ENCODE measurements at places on chromosomes 2 and 18.

DNA sequence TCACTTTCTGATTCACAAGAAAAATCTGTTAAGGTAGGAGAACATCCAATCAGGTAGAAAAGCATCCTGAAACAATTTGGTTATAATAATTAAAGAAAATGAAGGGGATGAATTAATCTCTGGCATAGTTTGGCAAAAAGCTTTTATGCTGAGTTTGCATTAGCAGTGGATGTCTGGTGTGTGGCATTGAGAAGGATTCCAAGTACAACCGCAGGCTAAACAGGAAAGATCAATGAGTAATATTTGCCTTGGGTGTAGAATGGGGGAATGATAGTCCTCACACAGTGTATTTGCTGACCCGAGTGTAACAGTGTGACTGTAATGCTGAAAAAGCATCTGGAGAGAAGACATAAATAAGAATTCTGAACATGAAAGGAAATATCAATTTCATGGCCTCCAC is 68.3 kb upstream of the SESTD1 start:
- DNase-seq: no peak

DNA sequence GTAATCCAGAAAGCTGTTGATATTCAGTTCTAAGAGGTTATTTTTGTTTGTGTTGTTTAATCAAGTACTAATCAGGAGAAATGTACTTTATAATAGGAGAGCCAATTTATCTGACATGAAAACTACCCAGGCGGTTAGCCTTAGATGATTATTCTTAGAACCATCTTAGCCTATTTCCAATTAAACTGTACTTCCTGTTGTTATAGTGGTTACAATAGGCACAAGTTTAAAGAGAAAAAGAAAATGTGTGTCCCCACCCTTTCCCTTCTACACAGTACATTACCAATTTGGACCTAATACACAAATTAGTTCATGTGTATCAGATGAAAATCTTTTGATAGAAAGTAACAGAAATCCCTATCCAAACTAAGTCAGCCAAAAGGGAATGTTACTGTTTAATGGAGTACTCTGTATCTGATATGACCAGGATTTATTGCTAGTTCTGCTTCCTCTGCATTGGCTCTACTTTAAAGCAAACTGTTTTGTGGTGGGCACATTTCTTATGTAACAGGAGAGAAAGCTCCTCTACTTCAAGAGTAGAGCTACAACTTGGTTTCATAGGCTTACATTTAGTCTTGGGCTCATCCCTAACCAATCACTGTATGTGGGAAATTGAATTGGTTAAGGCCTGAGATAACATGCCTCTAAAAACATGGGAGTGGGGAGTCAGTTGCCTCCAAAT is 217.9 kb downstream of the UBE2E3 start:
- DNase-seq: no peak

GRCh38 chr2:58479535-58480140 is 238.5 kb upstream of the FANCL start:
- no peak for DNase-seq

GRCh38 chr2:101249826-101250225 is 2.9 kb upstream of the CNOT11 start:
- no peak for DNase-seq

GRCh38 chr2:173076581-173077345 is 1.1 kb downstream of the MAP3K20 start:
- DNase-seq: no peak

GRCh38 chr2:25369876-25370275 is 28.2 kb upstream of the DNMT3A start:
- no peak for DNase-seq

- DNase-seq: no peak
These were observed 21.0 kb upstream of the INHBB start for GRCh38 chr2:120324933-120325332.

- DNase-seq: no peak
These were observed 702.4 kb upstream of the RAB6C start for GRCh38 chr2:129276978-129277584.

DNA sequence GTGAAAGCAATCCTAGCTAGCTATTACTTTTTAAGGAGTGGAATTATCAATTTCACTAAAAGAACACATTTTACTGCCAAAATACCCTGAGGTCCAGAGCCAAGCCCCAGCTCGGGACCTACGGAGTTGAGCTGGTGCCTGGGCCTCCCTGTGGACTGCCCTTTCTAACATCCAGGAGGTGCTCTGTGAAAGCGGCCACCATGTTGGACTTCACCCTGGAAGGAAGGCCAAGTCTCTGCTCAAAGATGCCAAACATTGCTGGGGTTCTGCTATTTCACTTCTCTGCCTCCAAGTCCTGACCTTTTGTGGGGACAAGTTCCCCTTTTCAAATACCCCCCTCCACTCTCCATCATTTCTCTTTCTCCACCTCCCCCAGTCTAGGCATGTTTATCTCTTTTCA is 498.7 kb upstream of the RAB6C start:
- no peak for DNase-seq

DNA sequence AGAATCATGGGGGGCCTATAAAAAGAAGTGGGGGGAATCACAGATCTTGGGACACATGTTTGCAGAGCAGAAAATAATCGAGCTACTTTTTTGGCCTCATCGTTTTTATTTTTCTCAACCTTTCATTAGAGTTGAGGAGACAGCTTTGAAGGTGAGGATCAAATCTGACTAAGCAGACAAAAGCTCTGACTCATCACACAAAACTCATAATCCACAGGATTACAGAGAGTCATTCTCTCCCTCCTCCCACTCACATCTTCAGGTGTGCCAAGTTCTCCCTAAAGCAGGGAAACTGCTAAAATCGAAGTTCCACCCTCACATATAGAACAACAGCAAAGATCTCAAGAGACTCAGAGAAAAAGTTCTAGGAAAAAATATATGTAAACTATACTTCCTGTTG is 15.6 kb downstream of the BAZ2B start:
- no peak for DNase-seq

DNA sequence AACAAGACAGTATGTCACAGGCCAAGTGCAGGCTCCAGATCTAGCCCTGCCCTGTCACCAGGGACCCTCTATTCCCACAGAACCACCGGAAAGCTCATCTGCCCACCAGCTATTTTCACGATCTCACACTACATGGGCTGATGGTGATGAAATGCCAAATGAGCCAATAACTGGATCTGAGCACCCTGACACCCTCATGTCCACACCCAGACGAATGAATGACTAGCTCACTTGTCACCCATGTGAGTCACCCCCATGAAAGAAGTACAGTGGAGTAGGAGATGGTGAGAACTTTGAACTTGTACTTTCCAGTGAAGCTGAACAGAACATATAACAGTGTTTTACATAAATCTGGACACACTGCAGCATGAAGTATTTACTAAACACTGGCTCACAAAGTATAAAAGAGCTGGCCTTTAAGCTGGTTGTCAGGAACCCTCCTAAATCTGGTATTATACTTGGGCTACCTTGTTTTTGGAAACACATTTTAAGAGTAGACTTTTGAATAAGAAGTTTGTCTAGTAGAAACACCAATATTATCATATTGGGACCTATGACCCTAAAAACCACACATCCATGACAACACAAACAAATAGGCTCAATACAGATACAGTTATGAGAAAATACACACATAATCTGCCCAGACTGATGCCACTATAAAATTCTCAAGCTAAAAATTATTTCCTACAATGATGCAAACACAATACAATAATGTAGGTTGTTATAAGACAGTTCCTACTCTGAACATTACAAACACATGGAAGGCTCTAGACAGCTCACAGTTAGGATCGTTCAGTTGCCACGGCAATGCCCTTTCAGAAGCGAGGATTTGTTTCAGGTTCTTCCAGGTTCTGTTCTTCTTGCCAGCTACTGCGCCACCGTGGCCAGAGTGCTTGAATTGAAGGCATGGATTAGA is 19.0 kb downstream of the INO80C start:
- DNase-seq: peak; percentile 75

GRCh38 chr2:142044197-142044596 is 86.6 kb downstream of the LRP1B start:
- DNase-seq: no peak

- peak; percentile 32 for DNase-seq
These were observed 57.3 kb downstream of the IRS1 start for GRCh38 chr2:226742347-226742746.

DNA sequence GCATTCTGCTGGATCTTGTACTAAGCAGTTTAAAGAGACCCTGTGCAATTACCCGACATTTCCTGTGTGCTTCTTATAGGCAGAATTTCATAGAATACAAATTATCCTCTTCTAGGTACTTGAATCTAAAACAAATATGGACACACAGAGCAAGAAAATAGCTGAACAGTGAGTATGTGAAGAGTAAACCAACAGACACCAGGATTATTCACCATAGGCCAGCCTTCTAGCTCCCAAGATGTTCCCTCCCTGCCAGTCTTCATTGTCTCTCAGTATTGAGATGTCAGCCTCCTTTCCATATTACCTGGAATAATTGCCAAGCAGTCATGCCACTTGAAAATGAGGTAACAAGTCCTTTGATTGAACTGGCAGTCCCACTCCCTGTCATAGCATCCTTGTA is 187.1 kb downstream of the PTPRM start:
- DNase-seq: no peak

GRCh38 chr2:222499226-222499625 is 74.9 kb downstream of the SGPP2 start:
- DNase-seq: no peak

DNA sequence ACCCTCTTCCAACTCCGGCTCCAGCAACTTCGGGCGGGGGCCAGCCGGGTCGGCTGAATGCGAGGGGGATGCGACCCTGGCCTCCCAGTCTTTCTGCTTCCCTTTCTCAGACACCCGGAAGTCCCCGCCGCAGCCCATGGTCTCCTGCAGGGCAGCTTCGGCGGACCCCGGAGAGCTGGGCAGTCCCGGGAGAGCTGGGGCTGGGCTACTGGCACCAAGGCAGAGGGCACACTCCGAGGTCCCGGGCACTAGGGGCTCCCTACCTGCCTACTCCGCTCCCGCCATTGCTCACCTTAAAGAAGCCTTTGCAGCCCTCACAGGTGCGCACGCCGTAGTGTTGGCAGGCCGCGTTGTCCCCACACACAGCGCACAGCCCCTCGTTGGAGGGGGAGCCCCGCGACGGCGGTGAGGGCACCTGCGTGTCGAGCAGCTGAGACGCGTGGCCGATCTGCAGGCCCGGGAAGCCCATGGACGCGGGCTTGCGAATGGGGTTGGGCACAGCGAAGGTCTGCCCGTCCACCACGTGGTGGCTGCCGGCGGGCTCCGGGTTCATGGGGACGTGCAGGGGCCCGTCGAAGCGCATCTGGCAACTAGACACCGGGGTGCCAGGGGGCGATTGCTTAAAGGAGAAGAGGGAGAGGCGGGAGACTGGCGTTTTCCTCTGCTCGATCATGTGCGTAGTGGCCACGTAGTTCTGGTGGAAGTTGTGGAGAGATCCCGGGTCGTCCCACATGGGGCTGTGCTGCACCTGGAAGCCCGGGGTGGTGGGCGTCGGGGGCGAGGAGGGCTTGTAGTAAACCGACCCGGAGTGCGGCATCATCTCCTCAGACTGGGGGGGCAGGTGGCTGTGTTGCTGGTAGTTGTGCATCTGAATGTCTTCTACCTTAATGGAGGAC is 3.2 kb downstream of the NR4A2 start:
- DNase-seq: no peak

DNA sequence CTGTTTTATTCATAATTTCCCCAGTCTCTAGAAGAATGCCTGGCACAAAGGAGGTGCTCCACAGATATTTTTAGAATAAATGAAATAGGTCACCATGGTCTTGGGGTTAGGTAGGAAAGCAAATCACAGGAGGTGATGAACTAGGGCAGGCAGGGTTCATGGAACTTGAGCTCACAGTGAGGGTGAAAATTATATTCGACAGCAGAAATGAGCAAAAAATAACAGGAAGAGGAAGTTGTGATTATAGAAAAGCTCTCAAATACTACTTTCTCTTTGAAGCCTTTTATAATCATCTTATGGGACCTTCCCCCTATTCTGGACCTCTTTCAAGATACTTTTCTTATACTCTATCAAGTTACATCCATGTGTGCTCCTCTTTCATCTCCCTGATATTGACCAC is 4.5 kb upstream of the CREB1 start:
- DNase-seq: no peak
